ENCODE measurements at places on chromosomes 5 and 9. TPM values are rescaled to one million over a fixed set of nuclear protein-coding genes. Genes with fewer than 3 reads are reported as not detected.
A peak's percentile ranks its signal among the peaks of the same experiment; 100 is the strongest.

GRCh38 chr5:44160369-44160768 lies 228.9 kb downstream of the FGF10 start:
- DNase-seq, result no peak

GRCh38 chr5:4773827-4774317 lies 366.3 kb upstream of the ADAMTS16 start:
- DNase-seq, result no peak

GRCh38 chr5:114363837-114364236 lies 2.0 kb downstream of the KCNN2 start:
- no peak for DNase-seq

- DNase-seq, result no peak
Observed at GRCh38 chr5:115774684-115775083, 41.8 kb downstream of the CDO1 start.

DNA sequence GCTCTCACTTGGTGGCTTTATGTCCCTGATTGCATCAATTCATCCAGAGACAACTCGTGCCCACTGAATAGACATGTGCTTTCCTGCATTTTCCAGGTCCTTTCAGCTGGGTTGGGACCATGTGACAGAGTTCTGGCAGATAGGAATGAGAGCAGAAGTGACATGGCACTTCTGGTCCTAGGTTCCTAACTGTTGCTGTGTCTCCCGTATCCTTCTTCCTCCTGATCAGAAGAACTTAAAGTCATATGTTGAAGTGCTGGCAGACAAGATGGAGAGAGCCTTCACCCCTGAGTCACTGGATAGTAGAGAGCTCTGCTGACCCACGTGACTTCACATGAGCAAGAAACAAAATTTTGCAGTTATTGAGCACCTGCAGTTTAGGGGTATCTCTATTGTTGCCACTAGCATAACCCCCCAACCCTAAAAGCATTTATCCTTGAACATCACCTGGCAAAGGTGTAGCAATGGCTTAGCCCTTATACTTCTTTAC lies 80.0 kb downstream of the NREP start:
- no peak for DNase-seq

DNA sequence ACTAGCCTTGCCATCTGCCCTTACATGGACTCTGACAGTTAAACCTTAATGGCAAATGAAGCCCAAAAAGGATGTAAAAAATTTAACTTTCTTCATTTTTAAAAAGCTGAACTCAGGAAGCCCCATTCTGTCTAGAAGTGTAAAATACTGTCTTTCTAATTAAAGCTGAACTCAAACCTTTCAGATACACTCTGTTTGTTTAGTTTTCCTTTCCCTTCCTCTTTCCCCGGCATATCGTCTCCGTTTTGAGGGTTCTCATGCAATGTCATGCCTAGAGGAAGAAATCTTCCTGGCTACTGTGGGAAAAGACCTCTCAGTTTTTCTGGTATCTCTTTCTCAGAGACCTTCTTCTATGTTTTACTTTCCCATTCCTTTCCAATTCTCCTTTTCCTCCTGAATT lies 841.5 kb downstream of the DTWD2 start:
- DNase-seq, result no peak

GRCh38 chr5:7668161-7668560 lies 182.8 kb downstream of the CFAP90 start:
- no peak for DNase-seq

GRCh38 chr9:82037126-82037525 lies 48.6 kb downstream of the SPATA31D1 start:
- no peak for DNase-seq

DNA sequence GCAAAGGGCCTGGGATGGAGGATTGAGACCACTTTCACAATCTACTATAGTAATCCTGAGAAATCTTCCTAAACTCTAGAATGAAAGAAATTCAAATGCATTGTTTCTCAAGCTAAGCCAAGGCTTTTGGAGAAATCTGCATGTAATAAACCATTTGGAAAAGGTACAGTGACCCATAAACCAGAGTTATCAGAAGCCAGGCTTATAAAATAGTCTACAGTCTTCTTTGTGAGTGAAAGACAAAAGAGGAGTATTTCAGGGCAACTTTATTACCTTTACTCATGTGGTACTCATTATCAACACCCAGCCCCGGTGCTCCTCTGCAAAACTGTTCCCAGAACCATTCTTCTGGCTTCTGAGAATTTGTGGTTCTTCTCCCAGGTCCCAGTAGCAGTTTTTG lies 87.0 kb downstream of the GALNT10 start:
- no peak for DNase-seq

DNA sequence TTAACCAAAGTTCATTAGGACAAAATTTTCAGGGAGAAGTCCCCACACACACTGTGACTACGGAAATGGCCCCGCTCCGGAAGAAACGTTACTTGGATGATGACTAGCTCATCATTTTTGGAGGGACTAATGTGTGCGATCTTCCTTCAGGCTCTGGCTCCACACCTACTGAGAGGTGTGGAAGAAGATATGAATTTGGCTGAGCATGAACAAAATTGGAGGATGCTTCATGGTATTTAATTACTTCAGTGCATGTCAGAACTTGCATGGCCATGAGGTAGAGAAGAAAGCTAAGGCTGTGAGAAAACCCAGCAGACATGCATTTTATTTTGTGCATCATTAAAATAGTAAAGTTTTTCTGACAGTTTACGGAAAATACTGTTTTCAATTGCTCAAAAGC lies 202.1 kb upstream of the TLE4 start:
- DNase-seq, result no peak

GRCh38 chr5:159310511-159310910 lies 19.8 kb downstream of the IL12B start:
- DNase-seq, result no peak

DNA sequence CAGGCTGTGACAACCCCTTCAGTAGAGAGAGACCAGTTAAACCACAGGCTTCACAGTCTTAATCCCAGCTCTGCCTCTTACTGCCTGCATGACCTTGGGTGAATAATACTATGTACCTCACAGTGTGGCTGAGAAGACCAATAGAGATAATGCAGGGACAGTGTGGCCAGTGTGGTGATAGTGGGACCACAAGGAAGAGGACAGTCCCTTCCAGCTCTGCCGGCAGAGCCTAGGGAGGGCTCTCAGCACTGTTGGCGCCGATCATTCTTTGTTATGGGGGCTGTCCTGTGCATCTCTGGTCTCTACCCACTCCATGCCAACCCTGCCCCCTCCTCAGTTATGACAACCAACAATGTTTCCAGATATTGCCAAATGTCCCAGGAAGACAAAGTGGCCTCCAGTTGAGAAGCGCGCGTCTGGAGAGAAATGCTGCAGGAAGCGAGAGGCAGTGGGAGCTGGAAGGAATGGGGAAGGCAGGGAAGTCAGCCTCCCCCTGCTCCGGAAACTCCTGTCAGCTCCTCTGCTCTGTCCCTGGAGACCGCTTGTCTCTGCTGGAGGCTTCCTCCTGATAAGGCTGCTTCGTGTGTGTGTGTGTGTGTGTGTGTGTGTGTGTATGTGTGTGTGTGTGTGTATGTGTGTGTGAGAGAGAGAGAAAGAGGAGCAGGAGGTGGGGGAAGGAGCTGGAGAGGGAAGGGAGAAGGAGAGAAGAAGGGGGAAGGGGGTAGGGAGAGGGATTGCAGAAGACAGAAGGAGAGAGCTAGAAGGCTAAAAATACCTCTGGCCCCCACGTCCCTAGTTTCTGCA lies 31.8 kb upstream of the FABP6 start:
- DNase-seq, result no peak

DNA sequence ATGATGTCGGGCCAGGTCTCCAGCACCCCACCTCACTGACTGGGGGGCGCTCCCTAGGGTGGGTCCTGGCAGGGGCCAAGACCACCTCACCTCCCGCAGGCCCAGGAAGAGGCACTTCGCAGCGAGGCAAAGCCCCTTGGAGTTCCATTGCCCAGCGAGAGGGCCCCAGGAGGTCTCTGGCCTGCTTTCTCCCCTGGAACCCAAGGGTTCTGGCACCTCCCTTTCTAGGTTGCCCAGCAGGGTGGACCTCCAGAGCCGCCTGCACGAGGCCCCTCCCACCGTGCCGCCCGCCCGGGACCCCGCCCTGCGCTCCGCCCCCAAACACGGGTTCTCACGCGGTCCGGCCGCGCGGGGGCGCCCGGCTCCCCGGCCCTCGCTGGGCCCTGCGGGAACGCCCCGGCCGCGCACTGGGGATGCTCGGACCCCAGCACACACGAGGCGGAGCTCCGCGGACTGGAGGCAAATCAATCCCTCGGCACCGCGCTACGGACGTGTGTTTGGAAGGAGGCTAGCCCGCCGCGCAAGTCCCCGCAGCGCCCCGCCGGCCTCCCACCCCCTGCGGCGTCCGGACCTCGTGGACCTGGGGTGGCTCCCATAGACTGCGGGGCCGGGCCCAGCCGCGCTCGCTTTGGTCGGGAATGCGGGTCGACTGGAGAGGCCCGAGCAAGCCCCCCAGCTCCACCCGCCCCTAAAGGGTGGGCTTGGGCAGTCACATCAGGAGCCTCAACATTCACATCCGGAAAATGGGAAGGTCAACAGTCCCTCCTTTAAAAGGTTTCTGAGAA lies 99.5 kb upstream of the LMX1B start:
- peak; percentile 34 for DNase-seq

DNA sequence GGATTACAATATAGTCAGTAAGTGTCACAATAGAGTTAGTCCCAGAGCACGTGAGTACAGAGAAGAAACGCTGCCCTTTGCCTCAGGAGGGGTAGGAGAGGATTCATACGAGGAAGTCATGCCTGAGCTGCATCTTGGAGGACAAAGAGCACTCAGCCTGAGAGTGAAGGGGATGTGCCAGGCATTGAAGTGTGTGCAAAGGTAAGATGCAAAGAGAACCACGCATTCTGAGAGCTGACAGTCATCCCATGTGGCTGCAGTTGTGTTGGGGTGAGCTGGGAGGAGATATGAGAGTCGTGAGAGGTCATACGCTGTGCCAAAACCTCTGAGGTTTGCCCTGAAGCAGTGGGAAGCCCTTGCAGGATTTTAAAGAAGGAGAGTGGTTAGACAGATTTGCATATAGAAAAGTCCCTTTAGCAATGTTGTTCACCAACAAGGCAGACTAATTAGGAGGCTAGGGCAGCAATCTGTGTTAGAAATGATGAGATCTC lies 97.5 kb downstream of the PIP5K1B start:
- DNase-seq, result peak; percentile 47

DNA sequence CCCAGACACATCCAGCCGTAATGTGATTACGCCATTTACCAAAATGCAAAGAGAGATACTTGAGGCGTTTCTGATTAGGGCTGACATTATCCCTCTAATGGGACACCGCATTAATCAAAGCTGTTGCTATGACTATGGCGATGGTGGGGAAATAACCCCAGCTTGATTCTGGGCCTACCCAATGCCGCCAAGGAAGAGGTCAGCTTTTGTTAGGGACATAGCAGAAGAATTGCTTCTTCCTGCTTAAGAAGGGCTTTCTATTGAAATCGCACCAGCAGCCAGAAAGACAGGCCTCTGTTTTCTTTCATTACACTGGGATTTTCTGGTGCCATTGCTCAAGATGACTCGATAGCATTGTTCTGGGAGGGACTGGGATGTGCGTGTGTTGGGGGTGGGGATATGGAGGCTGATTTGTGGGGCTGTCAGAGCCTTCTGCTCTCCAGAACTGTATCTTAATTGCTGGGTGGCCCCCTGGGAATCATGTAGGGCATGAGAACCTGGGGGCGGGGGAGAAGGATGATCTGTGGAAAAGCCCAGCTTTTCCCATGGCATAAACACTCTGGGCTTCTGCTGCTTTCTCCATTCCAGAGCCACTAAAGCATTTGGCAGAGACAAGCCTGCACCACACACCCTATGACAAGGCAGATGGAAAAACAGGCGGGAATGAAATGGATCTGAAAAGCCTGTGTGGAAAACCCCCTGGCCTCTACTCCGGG lies 106.5 kb upstream of the RAD23B start:
- no peak for DNase-seq

DNA sequence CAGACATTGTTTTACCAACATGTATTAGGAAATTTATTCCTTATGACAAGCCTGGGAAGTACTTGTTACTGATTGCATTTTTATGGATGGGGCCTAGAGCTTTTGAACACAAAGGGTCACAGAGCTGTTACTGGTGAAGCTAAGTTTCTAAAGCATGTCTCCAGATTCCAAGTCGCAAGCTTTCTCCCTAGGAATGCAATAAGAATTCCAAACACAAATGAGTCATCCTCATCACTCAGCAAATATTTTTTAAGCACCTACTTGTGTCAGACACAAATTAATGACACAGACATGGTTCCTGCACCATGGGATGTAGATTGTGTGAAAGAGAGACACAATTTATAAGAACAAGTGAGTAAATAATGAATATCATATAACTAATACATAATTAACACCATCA lies 11.0 kb upstream of the SH3RF2 start:
- DNase-seq, result no peak

DNA sequence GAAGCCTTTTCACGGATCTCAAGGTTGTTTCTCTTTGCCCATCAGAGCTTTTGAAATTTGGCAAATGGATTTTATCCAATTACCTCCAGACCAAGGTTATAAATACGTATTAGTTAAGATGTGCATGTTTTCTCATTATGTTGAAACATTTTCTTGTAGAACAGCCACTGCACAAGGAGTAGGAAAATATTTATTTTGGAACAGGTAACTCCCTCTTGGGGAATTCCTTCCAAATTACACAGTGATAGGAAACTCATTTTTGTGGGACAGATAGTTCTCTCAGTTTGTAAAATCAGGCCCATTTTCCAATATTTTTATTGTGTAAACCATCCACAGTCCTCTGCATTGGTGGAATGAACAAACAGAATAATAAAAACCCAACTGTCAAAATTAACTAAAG lies 23.0 kb downstream of the TMEM232 start:
- no peak for DNase-seq

DNA sequence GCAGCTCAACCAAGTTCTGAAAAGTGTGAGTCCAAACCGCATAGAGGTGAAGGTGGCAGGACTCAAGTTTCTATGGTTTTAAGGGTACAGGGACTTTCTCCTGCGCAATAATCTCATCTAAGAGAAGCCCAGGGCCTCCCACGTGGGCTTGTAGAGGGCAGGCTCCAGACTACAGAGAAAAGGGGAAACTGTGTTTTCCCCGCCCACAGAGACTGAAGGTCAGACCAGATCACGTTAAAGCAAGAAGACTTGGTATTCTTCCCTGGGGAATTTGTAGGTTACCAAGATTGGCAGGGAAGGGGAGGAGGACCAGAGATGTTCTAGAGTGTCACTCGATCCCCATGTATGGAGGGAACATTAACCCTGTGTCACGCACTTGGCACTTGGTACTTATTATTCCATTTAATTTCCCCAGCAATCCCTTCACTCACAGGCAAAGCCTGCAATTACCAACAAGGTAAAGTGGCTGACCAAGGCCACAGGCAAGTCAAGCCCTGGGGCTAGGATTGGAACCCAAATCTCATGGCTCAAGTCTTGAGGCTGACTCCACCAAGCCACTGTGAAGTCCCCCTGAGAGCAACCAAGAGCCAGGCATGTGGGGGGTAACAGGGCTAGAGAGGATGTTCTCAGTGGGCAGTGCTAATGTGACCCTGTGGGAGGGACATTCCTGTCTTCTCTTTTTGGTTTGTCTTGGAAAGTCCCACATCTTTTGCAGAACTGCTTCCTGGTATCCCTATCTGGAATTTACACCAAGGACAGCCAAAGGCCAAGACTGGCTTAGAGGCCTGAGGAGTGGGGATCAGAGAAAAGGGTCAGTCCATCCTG lies 18.3 kb upstream of the NEK6 start:
- DNase-seq, result no peak

The SCGB3A1 gene
- polyA plus RNA-seq, result not detected

The JAKMIP2 gene
- polyA plus RNA-seq, result 1.9 TPM

The ANKRD20A1 gene
- polyA plus RNA-seq, result not detected

The DMAC1 gene
- polyA plus RNA-seq, result 93.4 TPM

The LEAP2 gene
- not detected for polyA plus RNA-seq

The LECT2 gene
- polyA plus RNA-seq, result not detected

The BTNL3 gene
- polyA plus RNA-seq, result not detected

The C5orf58 gene
- polyA plus RNA-seq, result 0.54 TPM

The RBM18 gene
- 26.1 TPM for polyA plus RNA-seq

The FOXI1 gene
- not detected for polyA plus RNA-seq

The CCNJL gene
- polyA plus RNA-seq, result not detected

The LMNB1 gene
- polyA plus RNA-seq, result 21.9 TPM

The PCDHGC3 gene
- polyA plus RNA-seq, result 0.09 TPM

The IL17B gene
- polyA plus RNA-seq, result not detected

Measured in CD4-positive, CD25-positive, alpha-beta regulatory T cell (primary cell).